ENCODE measurements at places on chromosomes 2 and 18.

GRCh38 chr2:10497797-10498251, 49.7 kb upstream of the ODC1 start:
- peak; percentile 59 for DNase-seq

DNA sequence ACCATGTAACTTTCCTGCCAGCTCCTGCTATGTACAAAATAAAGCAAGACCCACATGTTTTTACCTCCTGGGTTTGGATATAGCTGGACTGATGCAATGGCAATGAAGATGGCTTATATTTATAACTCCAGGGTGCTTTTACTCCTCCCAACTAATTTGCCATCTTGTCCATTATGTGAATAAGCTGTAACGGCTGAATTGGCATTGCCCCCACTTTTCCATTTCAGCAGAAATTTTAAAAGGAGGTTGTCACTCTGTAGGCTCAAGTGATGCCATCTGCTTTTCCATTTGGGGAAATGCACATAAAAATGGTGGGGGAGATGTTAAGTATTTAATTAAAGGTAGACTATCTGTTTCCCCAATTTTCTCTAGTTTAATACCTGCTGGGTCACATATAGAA, 345.5 kb downstream of the ERBB4 start:
- no peak for DNase-seq

DNA sequence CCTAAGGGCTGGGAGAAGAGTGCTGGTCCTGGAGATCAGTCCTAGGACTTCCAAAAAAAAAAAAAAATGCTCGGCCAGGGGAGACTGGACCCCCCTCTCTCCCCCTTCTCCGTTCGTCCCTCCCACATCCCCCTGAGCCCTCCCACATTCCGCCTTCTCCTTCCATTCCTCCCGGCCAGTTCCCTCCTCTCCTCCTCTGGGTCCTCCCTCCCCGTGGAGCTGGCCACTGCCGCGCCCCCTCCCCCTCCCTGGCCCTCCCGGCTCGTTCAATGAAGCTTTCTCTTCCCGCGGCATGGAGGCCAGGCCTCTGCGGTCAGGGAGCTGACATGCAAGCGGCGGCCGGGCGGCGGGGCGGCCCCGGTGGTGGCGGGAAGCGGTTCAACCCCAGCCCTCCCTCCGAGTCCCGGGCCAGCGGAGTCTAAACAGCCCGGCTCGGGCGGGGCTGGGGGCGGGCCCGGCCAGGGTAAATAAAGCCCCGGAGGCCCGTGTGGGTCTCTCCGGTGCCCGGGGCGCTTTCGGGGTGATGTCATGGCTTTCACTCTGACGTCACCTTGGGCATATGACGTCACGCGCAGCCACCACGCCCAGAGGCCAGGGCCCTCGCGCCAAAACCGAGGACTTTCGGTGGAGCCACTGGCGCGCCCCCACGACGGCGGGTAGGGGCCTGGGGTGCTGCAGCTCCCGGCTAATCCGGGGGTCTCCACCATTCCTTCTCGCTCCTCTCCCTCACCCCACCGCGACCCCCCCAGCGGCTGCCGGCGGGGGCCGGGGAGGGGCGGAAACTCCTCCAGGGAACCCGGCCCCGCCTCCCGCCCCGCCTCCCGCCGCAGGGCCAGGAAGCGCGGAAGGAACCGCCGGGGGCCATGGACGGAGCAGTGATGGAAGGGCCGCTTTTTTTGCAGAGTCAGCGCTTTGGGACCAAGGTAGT, at the start of the genes DOK1 and LOXL3:
Gene DOK1 (plus strand): TSS at position 829 of the 928 bp plus-strand sequence. CDS start 35 bp downstream, at position 864.
Gene LOXL3 (minus strand): TSS at position 51 of the 928 bp plus-strand sequence. CDS start 1,308 bp downstream, outside the sequence.
- peak; percentile 82 for DNase-seq

- DNase-seq, result no peak
These were observed 25.2 kb upstream of the CYP27A1 start for GRCh38 chr2:218756599-218757377.

GRCh38 chr18:68172842-68173549, 541.9 kb downstream of the TMX3 start:
- no peak for DNase-seq

- no peak for DNase-seq
These were observed 12.0 kb upstream of the PAX3 start for GRCh38 chr2:222310747-222311318.

GRCh38 chr18:47970664-47971531, 40.4 kb upstream of the SMAD2 start:
- DNase-seq, result no peak

GRCh38 chr2:151544449-151544848, 134.7 kb downstream of the RIF1 start:
- DNase-seq, result no peak

GRCh38 chr2:187519419-187520120, 34.7 kb downstream of the TFPI start:
- no peak for DNase-seq
